ENCODE measurements at places on chromosomes 5 and 9.
A peak's percentile ranks its signal among the peaks of the same experiment; 100 is the strongest.

- DNase-seq: peak; percentile 56
Measured at GRCh38 chr5:149345892-149346222, 558 bp downstream of the GRPEL2 start.

DNA sequence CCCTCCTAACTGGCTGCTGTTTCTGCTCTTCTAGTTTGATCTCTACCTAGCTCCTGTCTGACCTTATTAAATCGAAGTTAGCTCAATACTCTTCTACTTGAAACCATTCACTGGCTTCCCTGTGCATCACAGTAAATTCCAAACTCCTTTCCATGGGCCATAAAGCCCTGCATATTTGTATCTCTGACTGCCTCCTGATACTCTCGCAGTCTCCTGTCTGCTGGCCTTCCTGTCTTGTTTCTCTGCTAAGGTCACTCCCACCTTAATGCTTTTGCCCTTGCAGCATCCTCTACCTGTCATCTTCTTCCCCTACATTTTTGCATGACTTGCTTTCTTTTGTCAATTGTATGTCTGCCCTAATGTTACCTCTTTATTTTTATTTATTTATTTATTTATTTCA lies 44.8 kb downstream of the SNCAIP start:
- no peak for DNase-seq

DNA sequence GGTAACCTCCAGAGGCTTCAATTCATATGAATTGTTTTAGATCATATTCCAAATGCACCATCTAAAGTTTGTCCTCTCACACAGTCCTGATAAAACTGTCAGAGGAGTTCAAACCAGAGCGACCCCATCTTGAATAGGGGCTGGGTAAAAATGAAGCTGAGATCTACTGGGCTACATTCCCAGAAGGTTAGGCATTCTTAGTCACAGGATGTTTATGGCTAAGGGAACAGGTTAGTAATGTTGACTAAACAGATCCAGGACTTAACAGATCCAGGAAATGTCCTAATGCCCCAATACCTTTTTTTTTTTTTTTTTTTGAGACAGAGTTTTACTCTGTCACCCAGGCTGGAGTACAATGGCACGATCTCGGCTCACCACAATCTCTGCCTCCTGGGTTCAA lies 192.6 kb upstream of the PRDM9 start:
- DNase-seq: peak; percentile 76

DNA sequence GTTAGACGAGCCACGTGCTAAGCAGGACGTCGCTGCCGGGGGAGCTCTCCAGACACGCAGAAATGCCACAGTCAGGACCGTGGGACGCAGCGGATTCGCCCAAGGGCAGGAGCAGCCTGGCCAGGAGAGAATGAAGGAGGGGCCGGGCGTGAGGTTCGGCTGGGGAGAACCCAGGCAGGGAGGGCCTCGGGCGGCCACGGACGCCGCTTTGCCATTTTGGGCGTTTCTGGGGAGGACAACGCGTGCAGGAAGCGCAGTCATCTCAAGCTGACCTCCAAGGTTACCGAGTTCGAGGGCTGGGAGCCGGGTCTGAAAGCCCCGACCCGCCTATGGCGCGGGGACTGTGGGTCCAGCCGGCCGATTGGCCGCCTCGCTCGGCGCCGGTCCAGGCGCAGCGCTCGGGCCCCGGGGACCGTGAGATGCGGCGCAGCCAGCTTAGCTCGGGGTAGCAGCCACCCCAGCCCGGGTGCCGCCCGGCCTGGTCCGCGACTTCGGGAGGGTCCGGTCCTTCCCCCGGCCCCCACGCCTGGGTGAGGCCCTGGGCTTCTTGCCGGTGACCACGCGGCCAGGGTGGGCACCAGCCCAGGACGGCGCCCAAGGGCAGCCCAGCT lies 760 bp upstream of the MAN1B1 start:
- DNase-seq: peak; percentile 41

- DNase-seq: peak; percentile 34
Measured at GRCh38 chr5:89849830-89850512, 559.6 kb downstream of the CETN3 start.

DNA sequence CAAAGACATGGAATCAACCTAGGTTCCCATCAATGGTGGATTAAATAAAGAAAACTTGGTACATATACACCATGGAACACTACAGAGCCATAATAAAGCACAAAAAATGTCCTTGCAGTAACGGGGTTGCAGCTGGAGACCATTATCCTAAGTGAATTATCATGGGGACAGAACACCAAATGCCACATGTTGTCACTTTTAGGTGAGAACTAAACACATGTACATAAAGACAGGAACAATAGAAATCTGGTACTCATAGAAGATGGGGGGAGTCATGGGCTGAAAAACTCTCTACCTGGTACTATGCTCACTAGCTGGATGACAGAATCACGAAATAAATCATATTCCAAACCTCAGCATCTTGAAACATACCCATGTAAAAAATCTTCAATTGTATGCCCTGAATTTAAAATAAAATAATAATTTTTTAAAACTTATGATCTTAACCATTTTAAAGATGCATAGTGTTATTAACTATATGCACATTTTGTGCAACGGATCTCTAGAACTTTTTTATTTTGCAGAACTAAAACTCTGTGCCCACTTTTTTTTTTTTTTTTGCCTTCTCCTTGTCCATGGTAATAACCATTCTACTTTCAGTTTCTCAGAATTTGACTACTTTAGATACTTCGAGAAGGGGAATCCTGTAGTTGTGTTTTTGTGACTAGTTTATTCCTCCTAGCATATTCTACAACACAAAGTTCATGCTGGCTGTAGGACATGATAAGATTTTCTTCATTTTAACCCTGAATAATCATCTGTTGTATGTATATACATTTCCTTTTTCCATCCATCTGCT lies 1081.6 kb upstream of the ACO1 start:
- DNase-seq: no peak

GRCh38 chr5:178797546-178798440 lies 62.0 kb upstream of the ZNF354B start:
- DNase-seq: no peak

DNA sequence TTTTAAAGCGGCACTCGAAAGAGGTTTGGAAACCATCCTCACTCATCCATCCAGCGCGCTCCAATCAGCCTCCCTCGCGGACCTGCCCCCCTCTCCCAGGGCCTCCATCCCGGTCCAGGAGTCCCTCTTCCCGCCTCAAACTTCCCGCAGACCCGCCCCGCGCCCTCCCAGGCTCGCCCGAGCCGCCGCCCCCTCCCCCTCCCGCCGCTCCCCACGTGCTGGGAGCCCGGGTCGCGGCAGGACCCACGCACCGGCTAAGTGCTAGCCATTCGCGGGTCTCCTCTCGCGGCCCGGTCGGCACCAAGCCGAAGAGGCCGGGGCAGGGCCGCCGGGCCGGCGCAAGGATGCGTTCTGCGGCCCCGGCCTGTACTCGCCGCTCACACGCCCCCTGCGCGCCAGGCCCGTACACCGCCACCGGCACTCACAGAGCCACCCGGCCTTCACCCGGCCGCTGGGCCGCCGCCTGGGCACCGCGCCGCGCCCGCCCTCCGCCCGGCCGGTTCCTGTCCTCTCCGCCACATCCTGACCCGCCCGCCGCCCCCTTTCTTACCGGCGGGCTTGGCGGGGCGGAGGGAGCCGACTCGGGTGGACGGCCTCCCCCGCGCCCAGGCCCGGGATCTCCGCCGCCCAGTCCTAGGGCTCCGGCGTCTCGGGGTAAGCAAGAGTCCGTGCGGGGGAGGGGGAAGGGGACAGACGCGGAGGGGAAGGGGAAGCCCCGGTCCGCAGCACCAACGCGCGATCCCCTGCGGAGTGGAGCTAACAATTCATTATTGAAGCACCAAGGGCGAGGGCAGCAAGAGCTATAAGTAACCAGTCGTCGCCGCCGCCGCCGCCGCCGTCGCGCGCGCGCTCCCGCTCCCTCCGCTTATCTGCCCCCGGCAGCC lies 576 bp downstream of the CHD1 start:
- DNase-seq: peak; percentile 76

- DNase-seq: peak; percentile 66
Measured at GRCh38 chr5:141369994-141370848, at the start of gene PCDHGB3. PCDHGB3 (plus strand) TSS chr5:141370242; CDS start chr5:141370395, 153 bp downstream.

- no peak for DNase-seq
Measured at GRCh38 chr5:106418196-106418595, 1252.5 kb downstream of the EFNA5 start.

DNA sequence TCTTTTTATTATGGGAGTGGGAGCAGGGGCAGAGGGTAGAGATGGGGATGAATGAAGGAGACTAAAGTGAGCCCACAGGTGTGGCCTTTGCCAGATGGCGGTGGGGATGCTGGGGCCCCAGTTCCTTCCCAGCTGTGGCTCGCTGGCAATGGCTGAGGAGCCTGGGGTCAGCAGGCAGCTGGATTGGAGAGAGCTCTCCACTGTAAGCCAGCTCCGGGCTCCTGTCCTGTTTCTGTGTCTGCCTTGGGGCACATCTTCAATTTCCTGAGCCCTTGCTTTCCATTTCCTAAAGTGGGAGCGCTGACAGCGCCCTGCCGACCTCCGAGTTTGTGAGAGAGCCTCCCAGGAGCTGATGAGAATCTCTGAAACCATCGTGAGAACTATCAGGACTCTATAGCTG lies 75.6 kb upstream of the SPRY4 start:
- no peak for DNase-seq

DNA sequence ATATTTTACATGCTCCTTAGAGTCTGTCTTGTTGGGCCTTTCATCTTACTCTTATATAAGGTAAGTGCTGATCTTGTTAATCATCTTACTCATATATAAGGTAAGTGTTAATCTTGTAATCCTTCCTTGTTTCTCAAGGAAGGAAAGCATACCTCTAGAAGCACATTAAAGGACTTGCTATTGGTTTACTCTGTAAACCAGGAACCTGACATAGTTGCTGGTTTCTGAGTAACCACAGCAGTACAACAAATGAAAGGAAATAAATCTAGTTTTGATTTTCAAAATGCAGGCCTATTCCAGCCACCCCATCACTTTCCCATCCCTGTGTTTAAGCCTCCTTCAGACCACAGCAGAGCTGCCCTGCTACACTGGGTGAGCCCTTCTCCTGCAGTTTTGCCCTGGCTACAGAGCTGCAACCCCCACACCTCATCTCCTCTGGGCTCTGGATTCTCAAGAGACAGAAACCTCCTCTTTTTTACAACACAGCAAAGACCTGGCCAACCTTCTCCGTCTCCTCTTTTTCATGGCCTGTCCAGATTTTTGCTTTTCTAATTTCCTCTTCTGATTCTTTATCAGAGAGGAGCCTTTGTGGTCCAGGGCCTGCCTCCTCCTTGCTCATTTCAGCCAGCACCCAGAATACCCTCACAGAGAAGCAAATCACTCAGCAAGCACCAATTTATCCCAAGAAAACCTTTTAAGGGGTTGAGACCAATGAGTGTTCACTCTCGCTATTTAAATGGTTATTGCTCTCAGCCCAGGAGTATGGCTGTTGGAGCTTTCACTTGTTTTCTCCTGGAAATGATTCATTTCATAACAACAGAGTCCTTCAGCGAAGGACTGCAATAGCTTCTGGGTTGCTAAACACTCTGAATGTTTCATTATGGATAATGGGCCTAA lies 103.2 kb downstream of the FSTL4 start:
- DNase-seq: no peak

DNA sequence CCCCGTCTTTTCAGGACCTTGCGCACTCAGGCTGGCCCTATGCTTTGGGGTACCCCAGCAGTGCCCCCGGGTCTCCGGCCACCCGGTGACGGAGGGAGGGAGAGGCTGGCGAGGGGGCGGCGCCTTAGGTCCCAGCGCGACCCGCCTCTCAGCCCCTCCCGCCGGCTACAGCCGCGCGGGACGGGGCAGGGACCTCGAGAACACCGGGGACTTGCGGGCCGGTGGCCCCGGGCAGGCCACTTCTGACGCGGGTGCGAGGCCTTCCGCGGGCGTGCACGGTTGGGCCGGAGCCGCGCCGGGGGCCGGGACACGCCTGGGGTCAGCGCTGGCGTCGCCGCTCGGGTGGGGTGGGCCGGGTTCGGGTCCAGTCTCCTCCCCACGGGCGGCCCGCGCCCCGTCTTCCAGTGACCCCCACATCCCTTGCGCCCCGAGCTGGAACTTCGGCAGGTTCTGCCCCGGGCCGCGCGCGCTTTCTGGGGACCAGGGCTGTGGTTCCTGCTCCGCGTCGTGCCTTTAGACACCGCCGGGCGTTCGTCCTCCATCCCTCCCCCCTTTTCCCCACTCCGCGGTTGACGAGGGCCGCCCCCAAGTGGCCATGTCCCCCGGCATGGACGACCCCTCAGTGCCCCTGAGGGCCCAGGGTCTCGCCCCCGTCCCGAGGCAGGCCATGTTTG lies 3.8 kb upstream of the SQSTM1 start:
- DNase-seq: no peak

DNA sequence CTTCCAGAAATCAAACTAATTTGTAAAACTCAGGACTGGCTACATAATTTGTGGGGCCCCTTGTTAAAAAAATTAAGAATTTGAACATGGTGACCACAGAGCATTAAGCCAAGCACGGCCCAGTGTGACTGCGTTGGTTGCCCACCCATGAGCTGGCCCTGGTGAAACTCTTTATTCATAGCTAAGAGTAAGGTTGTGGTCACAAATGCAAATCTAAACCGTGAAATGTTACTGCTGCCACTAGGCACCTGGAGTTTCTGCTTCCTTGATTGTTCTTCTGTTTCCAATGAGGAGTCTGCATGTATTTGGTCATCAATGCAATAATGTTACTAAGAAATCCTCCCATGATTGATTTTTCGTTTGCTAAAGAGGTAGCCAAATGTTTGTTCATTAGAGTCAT lies 4.2 kb downstream of the GCNT1 start:
- DNase-seq: no peak

DNA sequence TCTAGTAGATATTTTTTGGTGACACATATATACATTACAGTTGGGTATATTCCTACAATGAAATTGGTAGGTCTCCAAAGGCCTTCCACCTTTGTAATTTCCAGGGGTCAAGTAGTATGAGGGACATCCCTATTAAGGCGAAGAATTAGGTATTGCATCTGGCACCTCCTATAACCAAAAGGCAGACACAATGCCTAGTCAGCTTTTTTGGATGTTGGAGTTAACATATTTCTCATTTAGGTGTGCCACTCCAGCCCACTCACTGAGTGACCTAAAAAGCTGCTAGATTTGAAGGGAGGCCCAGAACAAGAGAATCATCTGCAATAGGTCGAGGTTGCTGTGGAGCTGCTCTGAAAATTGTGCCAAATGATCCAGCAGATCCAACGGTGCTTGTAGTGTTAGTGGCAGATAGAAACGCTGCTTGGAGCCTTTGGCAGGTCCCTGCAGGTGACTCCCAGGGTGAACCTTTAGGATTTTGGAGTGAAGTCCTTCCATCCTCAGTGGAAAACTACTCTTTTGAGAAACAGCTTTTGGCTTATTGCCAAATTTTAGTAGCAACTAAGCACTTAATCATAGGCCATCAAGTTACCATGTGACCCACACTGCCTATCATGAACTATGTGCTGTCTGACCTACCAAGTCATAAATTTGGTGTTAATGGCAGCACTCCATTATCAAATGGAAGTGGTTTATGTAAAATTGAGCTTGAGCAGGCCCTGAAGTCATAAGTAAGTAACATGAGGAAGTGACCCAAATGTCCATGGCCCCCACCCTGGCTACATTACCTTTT lies 15.7 kb upstream of the FNIP1 start:
- DNase-seq: peak; percentile 15

- DNase-seq: peak; percentile 42
Measured at GRCh38 chr9:86072394-86072877, 26.9 kb downstream of the GOLM1 start.

All from cardiac fibroblast (primary cell).